ENCODE measurements at places on chromosomes 12 and 14.
A peak's percentile ranks its signal among the peaks of the same experiment; 100 is the strongest.

GRCh38 chr12:71194657-71195056, 36.9 kb upstream of the TSPAN8 start:
- DNase-seq = no peak

DNA sequence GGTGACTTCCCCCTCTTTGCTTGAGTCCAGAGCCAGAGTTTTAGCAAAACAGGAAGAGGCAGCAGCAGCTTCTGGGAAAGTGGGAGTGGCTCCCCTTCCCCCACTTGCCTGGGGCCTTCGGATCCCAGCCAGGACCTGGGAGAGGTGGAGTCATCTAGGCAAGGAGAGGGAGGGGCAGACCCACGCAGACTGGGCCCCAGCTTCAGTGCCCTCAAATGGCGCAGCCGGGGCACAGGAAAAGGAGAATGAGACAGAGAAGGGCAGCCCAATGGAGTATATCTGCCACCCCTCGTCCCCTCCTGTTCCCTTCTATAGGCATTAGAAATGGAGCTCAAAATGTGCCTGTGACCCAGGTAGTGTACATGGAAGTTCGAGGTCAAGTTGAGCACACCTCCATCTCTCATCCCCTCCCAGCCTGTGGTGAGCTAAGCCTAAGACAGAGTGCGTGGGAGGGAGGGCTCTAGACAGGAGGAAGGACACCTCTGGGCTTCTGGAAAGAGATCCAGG, 9.3 kb upstream of the HDAC7 start:
- no peak for DNase-seq

DNA sequence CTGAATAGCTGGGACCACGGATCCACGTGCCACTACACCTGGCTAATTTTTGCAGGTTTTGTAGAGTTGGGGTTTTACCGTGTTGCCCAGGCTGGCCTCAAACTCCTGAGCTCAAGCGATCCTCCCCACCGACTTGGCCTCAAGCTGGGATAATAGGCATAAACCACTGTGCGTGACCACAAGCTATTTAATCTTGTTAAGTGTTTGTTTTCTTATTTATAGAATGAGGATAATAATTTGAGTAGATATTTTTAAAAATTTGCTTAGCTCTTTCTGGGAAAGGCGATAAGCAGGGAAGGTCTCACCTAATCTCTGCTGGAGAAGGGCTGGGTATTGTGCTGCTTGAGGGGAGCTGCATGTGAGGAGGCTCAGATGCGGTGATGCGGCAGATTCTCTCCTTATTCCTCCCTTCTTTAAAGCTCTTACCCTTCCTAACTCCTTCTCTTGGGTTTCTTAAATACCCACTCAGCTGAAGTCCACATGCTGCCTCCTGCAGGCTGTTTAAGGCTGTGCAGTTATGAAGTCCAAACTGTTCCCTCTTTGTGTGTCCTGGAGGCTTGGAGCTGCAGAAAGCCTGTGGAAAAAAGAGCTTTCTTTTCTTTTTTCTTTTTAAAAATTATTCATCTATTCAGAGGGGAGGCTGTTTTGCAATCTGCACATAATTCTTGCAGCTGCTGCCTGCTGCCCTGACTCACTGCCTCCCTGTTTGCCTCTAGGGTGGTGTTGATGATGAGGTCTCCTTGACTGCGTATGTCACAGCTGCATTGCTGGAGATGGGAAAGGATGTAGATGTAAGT, 37.9 kb downstream of the A2ML1 start:
- DNase-seq = peak; percentile 23

DNA sequence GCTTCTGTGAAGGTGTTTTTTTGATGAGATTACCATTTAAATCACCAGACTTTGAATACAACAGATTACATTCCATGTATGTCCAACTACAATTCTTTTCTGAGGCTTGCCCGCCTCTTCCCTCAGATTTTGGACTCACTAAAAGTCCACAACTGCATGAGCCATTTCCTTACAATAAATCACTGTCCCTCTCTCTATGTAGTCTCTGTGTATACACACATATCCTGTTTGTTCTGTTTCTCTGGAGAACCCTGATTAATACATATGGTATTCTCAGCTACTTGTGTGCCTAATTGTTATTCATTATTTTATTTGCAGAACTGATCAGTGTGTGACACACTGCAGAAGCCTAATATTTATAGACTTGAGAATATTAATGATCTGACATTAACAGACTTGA, 2.4 kb upstream of the MIPOL1 start:
- DNase-seq = no peak

GRCh38 chr12:109588461-109589239, 15.1 kb downstream of the MVK start:
- DNase-seq = no peak

- DNase-seq = no peak
These were observed 40.4 kb downstream of the KICS2 start for GRCh38 chr12:64181430-64182291.

DNA sequence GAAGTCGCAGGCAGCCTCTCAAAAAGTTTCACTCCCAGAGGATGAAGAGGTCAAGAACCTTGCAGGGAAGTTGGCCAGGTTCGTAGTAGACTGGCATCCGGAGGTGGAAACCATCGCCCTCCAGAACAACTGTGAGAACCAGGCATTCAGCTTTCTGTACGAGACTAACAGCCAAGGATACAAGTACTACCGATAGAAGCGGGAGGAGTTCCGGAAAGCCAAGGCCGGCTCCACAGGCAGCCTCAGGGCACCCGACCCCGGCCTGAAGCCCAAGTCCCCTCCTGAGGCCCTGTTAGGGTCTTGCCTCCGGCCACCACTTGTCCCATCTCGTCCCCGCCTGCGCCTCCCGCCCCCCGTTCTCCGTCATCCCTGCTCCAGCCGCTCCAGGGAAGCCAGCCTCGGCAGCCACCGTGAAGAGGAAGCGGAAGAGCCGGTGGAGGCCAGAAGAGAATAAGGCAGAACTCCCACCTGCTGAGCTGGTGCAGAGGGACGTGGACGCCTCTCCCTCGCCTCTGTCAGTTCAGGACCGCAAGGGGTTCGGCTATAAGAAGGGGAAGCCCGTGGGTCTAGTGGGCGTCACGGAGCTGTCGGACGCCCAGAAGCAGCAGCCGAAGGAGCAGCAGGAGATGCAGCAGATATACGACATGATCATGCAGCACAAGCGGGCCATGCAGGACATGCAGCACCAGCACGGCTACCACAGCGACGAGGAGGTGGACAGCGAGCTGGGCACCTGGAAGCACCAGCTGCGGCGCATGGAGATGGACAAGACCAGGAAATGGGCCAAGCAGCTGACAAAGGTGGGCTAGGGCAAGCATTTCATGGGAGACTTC, 366.8 kb upstream of the ATXN7L3B start:
- DNase-seq = no peak

- no peak for DNase-seq
These were observed 8.4 kb downstream of the PTHLH start for GRCh38 chr12:27964123-27964522.

DNA sequence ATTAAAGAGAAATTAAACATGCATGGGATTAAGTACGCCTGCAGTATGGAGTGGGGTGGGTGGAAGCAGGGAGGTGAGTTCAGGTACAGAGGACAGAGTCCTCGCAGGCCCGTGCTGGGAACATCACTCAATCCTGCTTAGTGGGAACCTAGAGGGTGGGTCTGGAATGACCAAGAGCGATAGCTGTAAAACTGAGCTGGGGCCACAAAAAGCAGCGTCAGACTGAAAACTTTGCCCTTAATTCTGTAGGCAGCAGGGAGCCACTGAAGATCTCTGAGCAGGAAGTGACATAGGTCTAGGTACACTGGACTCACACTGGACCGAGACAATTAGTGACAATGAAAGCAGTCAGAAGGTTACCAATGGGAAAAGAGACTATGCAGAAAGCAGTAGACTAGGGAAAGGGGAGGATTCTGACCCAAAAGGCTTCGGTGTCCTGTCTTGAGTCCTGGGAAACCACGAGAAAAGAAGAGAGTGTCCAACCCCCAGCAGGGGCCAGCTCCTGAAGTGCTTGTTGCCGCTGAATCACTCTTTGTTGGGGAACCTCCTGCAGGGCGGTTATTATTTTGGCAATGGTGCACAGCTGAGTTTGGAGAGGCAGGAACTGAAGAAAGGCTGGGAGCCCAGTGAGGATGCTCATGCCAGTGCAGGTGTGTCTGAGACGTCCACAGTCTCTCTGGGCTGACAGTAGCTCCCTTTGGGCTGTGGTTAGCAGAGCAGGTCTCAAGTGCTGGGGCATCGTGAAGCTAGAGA, 97.4 kb downstream of the PLXNC1 start:
- DNase-seq = peak; percentile 38

DNA sequence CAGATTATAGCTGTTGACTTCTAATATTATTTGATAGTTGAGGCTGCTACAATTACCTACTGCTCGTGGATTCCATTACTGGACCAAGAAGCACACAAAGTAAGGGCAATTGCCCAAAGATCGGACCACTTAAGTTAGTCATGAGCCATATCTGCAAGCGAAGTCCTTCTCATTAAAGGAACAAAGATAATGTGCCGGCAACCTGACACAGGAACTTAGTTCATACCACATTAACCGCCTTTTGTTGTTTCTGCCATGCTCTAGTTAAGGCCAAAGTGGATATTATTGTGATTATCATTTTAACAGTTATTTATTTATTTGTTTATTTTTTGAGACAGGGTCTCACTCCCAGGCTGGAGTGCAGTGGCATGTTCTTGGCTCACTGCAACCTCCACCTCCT, 38.1 kb upstream of the TMED10 start:
- DNase-seq = peak; percentile 65
